ENCODE measurements at places on chromosomes 13 and 19.

GRCh38 chr19:13398780-13399726, 107.2 kb downstream of the CACNA1A start:
- DNase-seq = peak; percentile 84

DNA sequence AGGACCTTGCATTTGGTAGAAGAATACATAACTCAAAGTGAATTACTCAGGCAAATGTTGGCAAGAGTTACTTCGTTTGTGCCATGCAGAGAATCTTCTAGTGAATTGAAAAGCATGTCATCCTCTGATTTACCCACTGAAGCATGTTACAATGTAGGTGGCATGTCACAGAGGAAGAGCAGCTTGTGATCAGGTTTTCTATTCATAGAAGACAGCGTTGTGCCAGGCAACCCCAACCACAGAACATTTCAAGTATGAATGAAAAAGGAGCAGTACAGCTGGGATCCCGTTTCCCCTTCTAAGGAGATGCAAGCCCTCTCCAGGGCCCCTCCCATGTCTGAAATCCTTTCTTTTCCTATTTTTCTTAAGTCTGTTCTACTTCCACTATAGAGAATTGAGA, 6.0 kb upstream of the KATNAL1 start:
- DNase-seq = peak; percentile 21

- DNase-seq = peak; percentile 59
Observed at GRCh38 chr13:28493740-28494503, 1.0 kb downstream of the FLT1 start.

GRCh38 chr13:106530171-106530851, 5.2 kb downstream of the EFNB2 start:
- no peak for DNase-seq

GRCh38 chr19:10231612-10232228, 589 bp upstream of the S1PR2 start:
- DNase-seq = no peak

- no peak for DNase-seq
Observed at GRCh38 chr13:111484141-111484925, 163.9 kb downstream of the TEX29 start.

- peak; percentile 79 for DNase-seq
Observed at GRCh38 chr13:33349986-33350826, 64.7 kb upstream of the STARD13 start.

DNA sequence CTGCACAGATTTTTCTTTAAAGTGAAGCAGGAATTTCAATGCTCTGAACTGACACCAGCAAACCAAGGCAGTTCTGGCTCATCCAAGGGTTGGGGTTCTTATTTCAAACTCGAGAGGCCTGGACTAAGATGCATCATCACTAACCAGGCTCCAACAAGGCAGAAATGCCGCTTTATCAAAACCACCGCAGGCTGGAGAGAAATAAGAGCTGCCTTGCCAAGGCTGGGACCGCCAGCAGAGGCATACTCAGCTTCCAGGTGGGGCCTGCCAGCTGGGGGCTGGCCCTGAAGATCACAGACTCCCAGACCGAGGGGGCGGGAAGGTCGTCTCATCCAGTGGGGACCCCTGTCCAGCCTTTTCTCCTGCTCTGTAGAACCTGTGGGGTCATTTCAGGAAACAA, 37.4 kb upstream of the GAS6 start:
- DNase-seq = peak; percentile 66

- DNase-seq = no peak
Observed at GRCh38 chr19:48635966-48636858, 967 bp downstream of the DBP start.

DNA sequence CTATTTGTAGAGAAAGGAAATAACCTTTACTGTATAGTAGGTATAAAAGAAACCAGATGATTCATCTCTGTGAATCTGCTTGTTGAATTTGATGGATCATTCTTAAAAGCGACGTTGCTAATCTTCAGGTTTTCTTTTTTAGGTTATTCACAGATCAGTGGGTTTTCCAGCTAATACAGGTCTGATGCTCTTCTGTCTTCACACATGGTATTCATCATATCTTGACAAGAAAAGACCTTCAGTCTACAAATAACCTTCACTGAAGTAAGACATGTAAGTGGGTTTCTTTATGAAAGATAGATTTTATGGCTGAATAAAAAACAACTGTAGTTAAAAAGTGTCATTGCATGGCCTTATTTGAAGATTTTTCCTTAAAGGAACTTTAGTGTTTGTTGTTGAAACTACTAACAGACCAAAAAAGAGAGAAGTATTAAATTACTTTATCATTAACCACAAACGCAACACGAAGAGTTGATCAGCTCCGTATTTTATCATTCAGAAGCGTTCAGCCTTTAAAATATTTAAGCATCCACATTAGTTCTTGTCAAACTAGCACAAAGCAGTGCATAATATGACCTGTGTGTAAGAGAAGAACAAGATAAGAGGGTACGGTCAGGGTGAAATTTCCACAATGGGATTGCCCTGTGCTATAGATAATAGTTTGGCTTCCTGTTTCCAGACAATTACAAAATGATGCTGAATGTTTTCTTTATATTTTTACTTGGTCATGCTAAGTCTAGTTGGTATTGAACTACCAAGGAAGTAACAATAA, 299.5 kb downstream of the MZT1 start:
- no peak for DNase-seq

DNA sequence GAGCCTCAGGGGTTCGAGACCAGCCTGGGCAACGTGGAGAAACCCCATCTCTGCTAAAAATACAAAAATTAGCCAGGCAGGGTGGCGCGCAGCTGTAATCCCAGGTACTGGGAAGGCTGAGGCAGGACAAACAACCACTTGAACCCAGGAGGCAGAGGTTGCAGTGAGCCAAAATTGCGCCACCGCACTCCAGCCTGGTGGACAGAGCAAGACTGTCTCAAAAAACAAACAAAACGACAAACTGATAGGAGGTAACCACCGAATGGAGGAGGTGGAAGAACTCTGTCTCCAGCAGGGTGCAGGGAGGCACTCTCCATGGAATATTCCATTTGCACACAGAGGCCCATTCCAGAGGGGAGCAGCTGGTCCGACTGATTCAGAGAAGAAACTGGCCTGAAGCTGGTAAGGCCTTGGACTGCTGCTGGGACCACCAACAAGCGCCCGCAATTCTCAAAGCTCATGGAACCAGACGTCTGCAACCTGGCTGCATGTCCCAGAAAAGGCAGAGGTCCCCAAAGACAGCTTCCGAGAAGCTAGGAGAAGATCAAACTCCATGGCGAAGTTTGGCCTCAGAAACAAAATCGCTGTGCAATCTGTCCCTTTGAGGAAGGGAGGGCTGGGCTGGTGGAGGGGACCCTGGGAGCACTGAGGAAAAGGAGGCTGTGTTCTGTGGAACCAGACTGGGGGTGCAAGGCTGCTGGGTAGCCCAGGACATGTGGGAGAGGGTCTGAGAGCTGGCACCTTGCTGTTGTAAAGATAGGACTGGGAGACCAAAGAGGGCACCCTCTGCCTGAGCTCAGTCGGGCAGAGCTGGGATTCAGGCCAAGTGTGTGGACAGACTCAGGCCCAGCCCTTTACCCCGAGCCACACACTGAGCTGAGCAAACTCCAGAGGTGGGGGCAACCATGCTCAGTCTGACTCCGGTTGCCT, 35.2 kb downstream of the SLC25A42 start:
- no peak for DNase-seq

- no peak for DNase-seq
Observed at GRCh38 chr13:106515635-106516254, 19.7 kb downstream of the EFNB2 start.

DNA sequence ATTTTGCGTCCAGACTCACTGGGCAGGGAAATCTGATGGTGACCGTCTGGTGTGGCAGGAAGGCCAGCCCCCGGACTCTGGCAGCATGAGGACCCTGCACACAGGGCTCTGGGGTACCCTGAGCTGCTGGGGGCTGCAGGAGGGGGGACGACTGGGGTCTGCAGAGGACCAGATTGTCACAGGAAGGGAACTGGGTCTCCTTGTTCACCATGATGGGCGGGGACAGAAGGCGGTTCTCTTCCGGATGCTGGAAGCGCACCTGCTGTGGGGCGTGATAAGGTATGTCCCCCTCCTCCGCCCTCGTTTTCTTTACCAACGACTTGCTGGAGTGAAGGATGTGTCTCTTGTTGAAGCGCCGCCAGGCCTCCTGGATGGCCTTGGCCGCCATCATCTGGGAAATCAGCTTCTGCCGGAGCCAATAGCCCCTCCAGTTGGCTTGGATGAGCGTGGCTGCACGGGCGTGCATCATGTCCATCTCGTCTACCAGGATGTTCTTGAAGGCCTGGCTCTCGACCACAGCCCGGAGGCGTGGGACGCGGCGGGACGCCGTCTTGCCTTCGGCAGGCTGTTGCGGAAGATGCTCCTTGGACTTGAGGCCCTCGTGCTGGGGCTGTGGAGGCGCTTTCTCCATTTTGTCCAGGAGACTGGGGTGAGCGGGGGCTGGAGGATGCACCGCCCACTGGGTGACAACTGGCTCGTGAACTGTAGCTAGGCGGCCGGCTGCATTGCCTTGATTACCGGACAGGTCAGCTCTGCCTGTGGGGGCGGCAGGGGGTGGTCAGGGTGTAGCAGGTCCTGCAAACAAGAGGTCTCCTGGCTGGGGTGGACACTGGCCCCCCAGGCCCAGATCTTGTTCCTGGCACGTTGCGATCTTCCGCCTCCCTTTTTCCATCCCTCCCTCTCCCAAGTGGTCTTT, 7.2 kb downstream of the IQCN start:
- no peak for DNase-seq

DNA sequence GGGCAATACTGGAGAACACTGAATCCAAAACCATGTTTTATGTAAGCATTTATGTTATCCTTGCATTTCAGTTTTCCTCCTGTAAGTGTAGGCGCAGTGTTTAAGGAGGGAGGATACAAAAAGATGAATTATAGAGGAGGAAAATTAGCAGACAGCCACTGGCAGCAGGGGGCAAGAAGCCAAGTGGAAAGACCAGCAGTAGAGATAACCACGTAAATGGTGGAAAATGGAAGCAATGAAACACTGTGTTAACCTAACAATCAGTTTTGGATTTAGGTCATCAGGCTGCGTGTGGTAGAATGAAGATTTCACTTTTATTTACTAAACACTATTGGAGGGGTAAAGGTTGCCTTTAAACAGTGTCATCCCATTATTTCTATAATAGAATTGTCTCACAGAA, 447.3 kb downstream of the GPC6 start:
- DNase-seq = no peak

Data from GM03348 (cell line).